ENCODE measurements at places on chromosomes 3 and 15.

- no peak for DNase-seq
These were observed 10.7 kb upstream of the ANXA2 start for GRCh38 chr15:60408463-60408981.

- no peak for DNase-seq
These were observed 29.4 kb upstream of the ATP8B4 start for GRCh38 chr15:50148362-50148963.

DNA sequence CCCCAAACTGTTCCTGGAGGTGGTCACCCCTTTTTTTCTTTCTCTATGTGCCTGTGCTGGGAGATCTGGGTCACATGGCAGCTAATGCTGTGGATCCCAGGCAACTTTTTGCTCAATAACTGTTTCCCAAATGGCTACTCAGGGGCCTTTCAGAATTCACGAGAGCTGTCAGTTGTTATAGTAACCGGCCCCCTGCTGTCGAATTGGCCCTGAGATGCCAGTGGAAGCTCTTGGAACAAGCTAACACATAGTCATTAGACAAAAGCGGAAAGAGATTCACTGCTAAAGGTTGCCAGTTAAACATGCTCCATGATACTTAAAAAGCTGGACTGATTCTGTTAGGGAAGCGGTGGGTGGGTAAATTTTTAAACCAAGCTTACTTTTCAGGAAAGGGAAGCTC, 144.1 kb downstream of the FEZF2 start:
- DNase-seq: no peak

- DNase-seq: no peak
These were observed 31.5 kb upstream of the FAM81A start for GRCh38 chr15:59406446-59406845.

- DNase-seq: no peak
These were observed 748.8 kb upstream of the CCDC54 start for GRCh38 chr3:106628407-106628806.

- DNase-seq: no peak
These were observed 9.3 kb downstream of the FAH start for GRCh38 chr15:80162059-80162554.

DNA sequence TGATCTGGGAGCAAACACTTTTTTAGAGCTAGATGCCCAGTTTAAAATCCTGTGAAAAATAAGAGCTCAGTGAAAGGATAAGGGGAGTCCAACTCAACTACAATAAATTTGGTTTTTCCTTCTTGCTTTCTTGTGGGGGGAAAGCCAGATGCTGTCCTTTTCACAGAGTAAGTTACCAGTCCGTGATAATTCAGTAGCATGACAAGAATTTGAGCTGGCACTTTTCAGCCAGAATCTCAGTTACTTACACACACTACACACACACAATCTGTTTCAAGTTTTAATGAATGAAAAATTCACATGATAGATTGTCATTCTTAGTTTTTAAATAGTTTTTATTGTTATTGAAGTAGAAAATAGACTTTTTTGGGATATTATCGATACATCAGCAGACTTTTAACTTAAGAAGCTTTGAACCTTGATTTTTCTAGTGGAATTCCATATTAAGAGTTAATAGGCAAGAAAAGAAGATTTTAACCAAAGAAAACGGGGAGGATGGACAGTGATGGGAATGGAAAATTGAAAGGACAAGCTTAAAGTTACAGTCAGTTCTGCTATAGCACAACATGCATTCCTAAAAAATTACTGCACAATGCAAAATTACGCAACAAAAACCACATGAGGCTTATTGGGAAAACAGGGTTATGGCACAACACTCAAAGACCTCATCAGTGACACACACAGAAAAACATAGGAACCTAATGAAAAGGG, 47.0 kb downstream of the PSMD6 start:
- DNase-seq: no peak

- DNase-seq: no peak
These were observed 556.0 kb downstream of the OTOL1 start for GRCh38 chr3:162052636-162053035.

GRCh38 chr3:66610562-66610909, 109.7 kb upstream of the LRIG1 start:
- no peak for DNase-seq

- no peak for DNase-seq
These were observed 35.6 kb upstream of the LIPC start for GRCh38 chr15:58396181-58396580.

- DNase-seq: no peak
These were observed 26.4 kb downstream of the TYRO3 start for GRCh38 chr15:41585127-41586047.

DNA sequence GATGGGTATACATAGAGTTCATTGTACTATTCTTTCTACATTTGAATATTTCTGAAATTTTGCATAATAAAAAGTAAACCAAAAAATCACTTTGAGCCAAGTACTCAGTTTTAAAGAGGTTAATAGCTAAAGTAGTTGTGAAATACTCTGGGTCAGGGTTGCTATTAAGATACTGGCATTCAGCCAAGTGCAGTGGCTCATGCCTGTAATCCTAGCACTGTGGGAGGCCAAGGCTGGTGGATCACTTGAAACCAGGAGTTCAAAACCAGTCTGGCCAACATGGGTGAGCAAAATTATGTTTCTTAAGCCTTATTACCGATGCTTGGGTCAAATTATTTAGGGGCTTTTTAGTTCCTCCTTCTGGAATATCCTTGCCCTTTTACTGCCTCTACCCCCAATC, 122.0 kb upstream of the MELTF start:
- DNase-seq: no peak

DNA sequence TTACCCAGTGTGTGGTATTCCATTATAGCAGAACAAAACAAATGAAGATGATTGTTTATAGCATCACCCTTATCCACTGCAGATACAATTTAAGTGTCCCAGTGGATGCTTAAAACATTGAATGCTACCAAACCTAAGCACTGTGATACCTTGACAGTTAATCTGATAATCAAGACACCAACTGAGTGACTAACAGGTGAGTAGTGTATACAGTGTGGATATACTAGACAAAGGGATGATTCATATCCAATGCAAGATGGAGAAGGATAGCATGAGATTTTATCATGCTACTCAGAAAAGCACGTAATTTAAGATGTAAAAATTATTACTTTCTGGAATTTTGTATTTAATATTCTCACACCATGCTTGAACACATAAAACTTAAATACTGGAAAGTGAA, 1449.0 kb downstream of the OTOL1 start:
- no peak for DNase-seq

DNA sequence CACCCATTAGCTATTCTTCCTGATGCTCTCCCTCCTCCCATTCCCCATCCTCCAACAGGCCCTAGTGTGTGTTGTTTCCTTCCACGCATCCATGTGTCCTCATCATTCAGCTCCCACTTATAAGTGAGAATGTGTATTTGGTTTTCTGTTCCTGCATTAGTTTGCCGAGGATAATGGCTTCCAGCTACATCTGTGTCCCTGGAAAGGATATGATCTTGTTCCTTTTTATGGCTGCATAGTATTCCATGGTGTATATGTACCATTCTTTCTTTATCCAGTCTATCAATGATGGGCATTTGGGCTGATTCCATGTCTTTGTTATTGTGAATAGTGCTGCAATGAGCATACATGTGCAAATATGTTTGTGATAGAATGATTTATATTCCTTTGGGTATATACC, 56.3 kb downstream of the CFAP20DC start:
- DNase-seq: no peak

DNA sequence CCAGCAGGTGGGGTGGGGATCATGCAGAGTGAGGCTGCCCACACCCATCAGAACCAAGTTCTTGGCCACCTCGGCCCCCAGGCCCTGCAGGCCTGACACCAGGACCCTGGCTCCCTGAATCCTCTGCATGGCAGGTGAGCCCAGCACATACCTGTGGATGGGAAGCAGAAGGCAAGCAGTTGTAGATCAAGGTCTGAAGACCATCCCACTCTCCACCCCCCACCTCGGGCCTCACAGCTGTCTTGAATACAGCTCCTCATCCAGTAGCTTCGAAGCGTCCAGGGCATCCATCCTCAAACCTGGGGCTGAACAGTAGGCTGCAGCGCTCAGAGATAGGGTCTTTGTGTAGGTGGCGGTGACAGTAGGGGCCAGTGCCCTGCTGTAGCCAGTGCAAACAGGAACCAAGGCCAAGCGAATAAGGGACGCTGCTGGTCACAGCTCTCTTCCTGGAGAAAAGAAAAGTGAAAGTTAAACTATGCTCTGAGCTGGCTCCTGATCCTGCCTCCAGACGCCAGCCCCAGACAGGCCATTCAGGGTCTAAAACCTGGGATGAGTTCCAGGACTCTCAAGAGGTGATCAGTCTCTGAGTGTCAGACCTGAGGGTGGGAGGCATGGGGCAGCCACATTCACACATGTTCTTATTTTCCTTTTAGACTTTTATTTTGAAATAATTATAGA, at the start of gene UBA7:
Gene UBA7, minus strand, starts transcription at position 457 of the 678 bp plus-strand sequence. Its CDS starts 166 bp downstream, at position 291.
- no peak for DNase-seq
